NCI-H187 (cell line): ENCODE measurements at places on chromosomes 16 and 17.
A peak's percentile ranks its signal among the peaks of the same experiment; 100 is the strongest.

- DNase-seq, result no peak
Measured at GRCh38 chr17:50917418-50917743, 51.2 kb upstream of the TOB1 start.

GRCh38 chr17:47076171-47076570 is 97.1 kb upstream of the RPRML start:
- no peak for DNase-seq

- DNase-seq, result peak; percentile 31
Measured at GRCh38 chr16:72371307-72372086, 199.5 kb upstream of the PMFBP1 start.

DNA sequence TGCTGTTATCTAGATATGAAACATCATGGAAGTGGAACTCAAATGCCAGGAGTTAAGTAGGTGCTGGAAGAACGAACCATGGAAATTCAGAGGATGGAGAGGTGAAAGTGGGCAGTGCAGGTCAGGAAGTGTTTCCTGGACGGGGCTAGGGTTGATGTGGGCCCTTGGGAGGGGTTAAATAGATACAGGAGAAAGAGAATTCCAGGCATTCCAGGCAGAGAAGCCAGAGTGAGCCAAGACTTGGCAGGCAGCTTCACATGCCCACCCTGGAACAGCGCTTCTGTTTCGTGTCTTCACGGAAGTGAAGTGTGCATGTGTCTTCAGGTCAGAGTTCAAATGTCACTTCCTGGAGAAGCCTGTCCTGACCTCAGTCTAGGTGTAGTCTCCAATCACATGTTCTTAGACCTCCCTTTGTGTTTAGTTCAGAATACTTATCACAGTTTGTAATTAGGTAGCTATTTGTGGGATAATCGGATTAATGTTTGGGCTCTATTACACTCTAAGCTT is 41.3 kb downstream of the GP2 start:
- no peak for DNase-seq

- DNase-seq, result peak; percentile 72
Measured at GRCh38 chr17:7851438-7852261, 3.2 kb upstream of the TMEM88 start.

- DNase-seq, result no peak
Measured at GRCh38 chr16:1941162-1942046, 1.6 kb downstream of the MSRB1 start.

GRCh38 chr17:72165867-72166439 is 45.1 kb downstream of the SOX9 start:
- no peak for DNase-seq

- DNase-seq, result no peak
Measured at GRCh38 chr17:66353937-66354401, 51.6 kb downstream of the PRKCA start.

GRCh38 chr16:67271446-67271845 is 7.9 kb upstream of the PLEKHG4 start:
- no peak for DNase-seq

GRCh38 chr17:11245187-11245586 is 4.2 kb downstream of the SHISA6 start:
- DNase-seq, result no peak

GRCh38 chr16:11990702-11991390 is 14.3 kb downstream of the SNX29 start:
- DNase-seq, result no peak
